ENCODE measurements at places on chromosomes 11 and 22. TPM values are rescaled to one million over a fixed set of nuclear protein-coding genes. Genes with fewer than 3 reads are reported as not detected.

Gene SAA1
- not detected for total RNA-seq

Gene FXYD2
- 0.98 TPM for total RNA-seq

Gene CSRP3
- total RNA-seq = not detected

Gene OR10G8
- not detected for total RNA-seq

Gene PAMR1
- 1.4 TPM for total RNA-seq

Gene PLAAT5
- total RNA-seq = not detected

Gene LRP4
- total RNA-seq = 1.1 TPM

Gene SCN3B
- total RNA-seq = 10.0 TPM

Gene P2RY2
- total RNA-seq = 0.11 TPM

Gene MS4A15
- not detected for total RNA-seq

Gene SMIM35
- not detected for total RNA-seq

Gene C1QTNF5
- 80.2 TPM for total RNA-seq

Gene FREY1
- total RNA-seq = 0.77 TPM

Gene BMAL1
- total RNA-seq = 11.8 TPM

Gene MISFA
- total RNA-seq = 0.98 TPM

Gene OVCH2
- not detected for total RNA-seq

Gene SCO2
- total RNA-seq = 2.0 TPM

Gene OR4X1
- not detected for total RNA-seq

Gene HBB
- not detected for total RNA-seq
